Stimulated activated CD8-positive, alpha-beta memory T cell treated with anti-CD3 and anti-CD28 coated beads, Interleukin-4, amount 100 ng/mL, for 1 hour (primary cell): ENCODE measurements at places on chromosomes 2 and 18.

- no peak for DNase-seq
Observed at GRCh38 chr2:26302846-26303245, 43.1 kb upstream of the SELENOI start.

DNA sequence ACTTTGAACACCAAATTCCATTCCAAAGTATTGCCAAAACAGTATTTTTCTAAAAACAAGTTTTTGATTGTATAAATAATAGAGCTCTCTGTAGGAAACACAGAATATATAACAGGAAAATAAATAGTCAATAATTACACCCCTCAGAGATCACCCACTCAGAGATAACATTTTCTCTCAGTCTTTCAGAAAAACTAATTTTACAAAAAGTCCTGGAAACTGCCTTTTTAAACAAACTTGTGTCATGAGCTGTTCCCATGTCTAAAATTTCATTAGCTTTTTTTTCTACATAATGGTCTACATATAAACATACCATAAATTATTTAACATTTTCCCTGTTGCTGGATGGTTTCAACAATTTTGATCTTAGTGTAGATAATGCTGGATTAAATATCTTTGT, 1.2 kb upstream of the WDSUB1 start:
- no peak for DNase-seq

GRCh38 chr2:52429171-52429570, 1338.4 kb upstream of the CHAC2 start:
- DNase-seq, result no peak

DNA sequence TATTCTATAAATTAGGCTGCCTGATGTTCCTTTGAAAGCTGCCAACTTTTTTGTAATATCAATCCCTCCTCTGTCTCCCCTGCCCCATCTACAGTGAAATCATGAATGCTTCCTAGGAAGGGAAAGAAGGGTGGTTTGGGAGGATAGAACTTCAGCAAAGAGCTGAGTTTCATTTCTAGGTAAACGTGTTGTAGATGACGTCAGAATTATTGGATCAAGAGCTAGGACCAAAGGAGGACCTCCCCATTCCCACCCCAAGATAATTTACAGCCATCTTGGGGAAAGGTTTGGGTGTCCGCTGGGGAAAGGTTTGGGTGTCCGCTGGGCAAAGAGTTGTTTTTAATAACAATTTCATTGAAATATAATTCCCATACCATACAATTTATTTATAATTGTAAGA, 11.2 kb upstream of the ANKRD53 start:
- no peak for DNase-seq

GRCh38 chr2:134190062-134190806, 63.6 kb upstream of the MGAT5 start:
- DNase-seq, result no peak

DNA sequence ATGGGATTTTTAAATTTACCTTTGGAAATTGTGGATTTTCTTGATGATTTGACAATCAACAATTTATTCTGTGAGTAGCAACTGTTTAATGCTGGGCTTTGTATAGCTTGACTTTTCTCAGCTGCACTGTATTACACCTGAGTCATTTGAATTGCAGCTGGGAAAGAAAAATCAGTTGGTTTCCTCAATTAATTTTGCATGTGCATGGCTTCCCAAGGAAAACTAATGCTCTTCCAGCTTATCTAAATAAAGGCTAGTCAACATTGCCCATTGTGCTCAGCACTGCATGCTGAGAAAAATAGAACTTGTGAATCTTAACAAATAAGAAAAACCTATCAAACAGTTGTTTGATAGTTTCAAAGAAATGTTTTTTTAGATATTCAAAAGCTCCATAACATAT, 268.3 kb upstream of the CDH20 start:
- no peak for DNase-seq

DNA sequence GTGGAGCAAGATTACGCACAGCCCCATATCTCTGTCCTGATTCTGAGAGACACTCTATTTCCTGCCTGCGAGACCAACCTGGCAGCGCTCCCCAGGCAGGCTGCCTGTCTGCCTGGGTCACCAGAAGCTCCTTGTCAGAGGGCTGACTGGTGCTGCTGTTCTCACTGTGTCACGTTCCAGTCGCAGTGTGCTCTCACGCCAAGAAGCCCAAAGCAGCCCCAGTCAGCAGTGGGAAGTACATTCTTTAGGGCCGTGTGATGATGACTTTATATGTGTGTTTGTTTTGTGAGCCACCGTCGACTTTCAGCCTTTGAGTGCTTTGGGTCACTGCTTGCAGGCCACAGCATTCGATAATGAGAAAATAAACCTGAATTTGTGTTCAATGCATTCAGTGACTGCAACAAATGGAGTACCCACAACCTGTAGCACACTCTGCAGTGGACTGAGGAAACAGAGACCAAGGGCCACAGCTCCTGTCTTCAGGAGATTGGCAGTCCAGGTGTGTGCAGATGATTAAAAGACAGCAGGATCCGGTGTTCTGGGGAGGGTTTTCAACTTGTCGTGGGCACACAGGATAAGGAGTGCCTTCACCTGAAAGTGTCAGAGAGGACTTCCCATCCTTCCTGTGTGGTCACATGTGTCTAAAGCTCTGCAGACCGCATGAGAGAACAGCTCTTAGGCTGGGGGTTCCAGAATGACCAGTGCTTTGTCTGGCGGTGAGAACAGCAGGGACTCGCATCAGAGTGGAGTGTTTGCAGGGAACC, 4.8 kb downstream of the TNFRSF11A start:
- no peak for DNase-seq

DNA sequence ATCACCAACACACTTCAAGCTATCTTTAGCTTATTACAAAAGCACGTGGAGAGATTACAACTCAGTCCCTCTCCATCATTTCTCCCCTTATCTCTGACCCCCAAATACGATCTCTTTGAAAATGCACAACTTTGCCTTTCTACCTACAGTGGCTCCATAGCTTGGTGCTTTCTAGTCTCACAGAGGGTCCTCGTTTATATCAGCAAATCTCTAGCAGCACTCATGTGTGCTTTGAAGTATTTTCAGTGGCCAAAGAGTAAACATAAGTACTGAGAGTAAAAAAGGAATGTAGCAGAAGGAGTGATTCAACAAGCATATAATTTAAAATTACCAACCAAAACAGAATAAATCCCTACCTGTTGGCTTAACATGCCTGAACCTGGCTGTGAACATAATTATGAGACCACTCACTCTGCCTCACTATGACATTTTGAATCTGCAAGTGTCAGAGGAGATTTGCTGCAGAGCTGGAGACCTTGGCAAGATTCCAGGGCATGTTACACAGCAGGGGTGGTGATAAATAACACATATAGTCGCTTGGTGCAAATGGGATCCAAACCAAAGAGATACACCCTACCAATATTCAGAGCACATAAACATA, 54.6 kb downstream of the LAMA3 start:
- DNase-seq, result no peak

DNA sequence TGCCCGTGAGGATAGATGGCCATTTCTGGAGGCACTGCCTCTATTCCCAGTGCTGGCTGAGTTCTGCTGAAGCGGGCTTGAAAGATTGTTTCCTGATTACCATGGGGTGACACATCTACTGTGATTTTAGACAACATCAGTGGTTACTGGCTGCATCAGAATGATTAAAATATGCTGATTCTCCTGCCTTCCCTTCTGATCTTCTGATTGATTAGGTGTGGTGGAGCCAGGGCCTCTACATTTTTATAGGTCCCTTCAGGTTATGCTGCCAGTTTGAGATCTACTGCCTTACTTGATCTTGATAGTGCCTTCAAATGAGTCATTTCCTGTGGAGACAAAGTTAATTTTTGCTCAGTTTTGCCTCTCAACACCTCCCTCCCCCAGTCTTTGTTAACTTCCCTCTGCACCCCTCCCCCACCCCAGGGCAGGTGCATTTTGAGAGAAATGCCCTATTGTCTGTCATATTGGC, 31.6 kb upstream of the SNORC start:
- peak; percentile 34 for DNase-seq
